HL-60 (cell line): ENCODE measurements at places on chromosomes 2 and 18.
A peak's percentile ranks its signal among the peaks of the same experiment; 100 is the strongest.

DNA sequence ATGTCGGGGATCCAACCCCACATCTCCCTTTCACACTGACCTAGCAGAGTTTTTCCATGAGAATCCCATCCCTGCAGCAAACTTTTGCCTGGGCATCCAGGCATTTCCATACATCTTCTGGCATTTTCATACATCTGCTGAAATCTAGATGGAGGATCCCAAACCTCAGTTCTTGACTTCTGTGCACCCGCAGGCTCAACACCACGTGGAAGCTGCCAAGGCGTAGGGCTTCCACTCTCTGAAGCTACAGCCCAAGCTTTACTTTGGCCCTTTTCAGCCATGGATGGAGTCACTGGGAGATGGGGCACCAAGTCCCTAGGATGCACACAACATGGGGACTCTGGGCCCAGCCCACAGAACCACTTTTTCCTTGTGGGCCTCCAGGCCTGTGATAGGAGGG, 32.2 kb upstream of the TEX51 start:
- no peak for DNase-seq

- DNase-seq = no peak
These were observed 5.2 kb upstream of the GPR55 start for GRCh38 chr2:230930149-230930780.

DNA sequence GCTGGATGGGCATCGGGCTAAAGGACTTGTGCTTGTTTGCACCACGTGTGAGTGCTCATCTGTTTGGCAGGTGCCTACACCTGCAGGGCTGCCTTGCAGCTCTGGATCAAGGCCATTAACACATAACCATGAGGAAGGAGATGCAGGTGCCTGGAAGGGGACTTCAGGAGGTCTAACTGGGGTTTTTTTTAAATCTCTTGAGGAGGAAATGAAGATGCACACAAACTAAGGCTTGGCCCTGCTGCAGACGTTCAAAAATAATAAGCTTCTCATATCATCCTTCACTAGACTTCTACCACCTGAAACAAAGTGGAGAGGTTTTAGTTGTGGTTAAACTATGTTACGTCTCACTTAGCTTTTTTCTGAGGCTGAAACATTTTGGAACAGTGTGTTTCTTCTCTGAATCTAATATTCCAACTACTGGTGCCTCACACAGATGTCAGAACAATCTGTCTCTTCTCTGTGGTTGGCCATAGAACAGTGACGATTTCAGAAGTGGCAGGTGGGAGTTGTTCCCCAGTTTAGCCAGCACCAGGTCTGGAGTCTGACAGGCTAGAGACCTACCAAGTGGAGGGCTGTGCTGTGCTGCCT, 36.5 kb downstream of the BCL2L11 start:
- no peak for DNase-seq

DNA sequence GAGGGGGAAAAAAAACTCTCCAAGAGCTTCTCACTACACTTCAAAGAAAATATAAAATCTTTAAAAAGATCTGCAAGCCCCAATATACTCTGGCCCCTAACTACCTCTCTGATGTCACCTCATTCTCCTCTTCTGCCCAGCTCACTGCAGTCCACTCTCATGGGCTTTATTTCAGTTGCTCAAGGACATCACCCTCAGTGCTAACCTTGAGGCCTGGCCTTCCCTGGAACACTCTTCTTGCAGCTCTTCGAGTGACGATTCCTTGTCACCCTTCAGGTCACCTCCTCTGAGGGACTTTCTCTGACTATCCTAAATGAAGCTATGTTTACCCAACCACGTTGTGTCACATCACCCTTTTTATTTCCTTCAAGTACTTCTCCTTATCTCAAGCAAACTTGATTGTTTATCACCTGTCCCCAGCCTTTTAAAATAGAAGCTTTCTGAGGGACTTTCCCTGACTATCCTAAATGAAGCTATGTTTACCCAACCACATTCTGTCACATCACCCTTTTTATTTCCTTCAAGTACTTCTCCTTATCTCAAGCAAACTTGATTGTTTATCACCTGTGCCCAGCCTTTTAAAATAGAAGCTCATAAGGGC, 10.4 kb downstream of the RTTN start:
- DNase-seq = no peak

GRCh38 chr2:65033178-65033577, 23.0 kb upstream of the CEP68 start:
- DNase-seq = no peak

GRCh38 chr2:47002480-47003381, 87.1 kb upstream of the MCFD2 start:
- DNase-seq = no peak

- no peak for DNase-seq
These were observed 47.4 kb downstream of the SLC35F5 start for GRCh38 chr2:113709022-113709421.

GRCh38 chr2:64455545-64455944, 1.6 kb downstream of the LGALSL start:
- DNase-seq = no peak

DNA sequence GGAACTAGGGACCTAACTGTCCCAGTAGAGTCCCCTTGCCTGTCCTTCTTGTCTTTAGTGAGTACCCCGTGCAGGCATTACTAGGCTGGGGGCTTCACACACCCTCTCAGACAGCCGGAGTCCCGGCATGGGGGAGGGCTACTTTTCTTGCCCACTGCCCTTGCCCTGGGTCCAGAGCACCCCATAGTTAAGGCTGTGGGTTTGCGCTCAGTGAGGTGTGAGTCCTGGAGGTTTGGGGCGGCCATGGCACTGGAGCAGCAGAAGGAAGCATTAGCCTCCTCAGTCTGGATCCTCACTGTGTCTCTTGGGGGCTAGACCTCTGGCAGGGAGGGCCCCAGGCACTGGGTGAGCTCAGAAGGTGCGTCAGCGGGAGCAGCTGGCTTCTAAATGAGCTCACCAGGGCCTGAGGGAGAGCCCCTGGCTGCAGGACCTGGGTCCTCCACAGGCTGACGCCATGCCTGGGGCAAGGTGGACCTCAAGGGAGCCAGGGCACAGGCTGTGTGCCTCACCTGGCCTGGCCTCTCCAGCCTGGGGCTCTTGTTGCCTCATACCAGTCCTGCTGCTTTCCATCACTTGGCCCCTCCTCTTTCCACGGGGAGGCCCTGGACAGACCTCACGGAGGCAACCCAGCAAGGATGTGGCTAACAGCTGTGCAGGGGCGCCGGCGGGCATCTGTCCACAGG, 27.4 kb downstream of the HS6ST1 start:
- no peak for DNase-seq

- DNase-seq = no peak
These were observed 862.4 kb upstream of the ACVR2A start for GRCh38 chr2:146982393-146982846.

DNA sequence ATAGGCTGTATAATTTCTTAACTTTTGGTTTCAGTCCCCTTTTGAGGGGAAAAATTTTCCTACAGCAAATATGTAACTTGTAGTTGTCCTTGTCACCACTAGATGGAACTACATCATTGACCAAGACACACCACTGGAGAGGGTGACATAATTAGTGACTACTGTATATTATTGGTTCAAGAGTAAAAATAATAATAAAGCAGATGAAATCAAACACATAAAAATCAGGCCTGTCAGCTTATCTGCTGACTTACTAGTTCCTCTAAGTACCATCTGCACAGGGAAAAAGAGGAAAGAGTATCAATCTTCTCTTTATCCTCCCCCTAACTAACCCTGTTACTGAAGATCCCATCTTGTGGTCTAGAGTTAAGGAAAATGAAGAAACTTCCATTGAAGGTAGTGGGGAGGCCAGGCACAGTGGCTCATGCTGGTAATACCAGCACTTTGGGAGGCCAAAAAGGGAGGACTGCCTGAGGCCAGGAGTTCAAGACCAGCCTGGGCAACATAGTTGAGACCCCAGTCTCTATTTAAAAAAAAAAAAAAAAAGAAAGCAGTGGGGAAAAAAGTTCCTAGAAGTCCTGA, 29.6 kb upstream of the ENOSF1 start:
- DNase-seq = peak; percentile 32

DNA sequence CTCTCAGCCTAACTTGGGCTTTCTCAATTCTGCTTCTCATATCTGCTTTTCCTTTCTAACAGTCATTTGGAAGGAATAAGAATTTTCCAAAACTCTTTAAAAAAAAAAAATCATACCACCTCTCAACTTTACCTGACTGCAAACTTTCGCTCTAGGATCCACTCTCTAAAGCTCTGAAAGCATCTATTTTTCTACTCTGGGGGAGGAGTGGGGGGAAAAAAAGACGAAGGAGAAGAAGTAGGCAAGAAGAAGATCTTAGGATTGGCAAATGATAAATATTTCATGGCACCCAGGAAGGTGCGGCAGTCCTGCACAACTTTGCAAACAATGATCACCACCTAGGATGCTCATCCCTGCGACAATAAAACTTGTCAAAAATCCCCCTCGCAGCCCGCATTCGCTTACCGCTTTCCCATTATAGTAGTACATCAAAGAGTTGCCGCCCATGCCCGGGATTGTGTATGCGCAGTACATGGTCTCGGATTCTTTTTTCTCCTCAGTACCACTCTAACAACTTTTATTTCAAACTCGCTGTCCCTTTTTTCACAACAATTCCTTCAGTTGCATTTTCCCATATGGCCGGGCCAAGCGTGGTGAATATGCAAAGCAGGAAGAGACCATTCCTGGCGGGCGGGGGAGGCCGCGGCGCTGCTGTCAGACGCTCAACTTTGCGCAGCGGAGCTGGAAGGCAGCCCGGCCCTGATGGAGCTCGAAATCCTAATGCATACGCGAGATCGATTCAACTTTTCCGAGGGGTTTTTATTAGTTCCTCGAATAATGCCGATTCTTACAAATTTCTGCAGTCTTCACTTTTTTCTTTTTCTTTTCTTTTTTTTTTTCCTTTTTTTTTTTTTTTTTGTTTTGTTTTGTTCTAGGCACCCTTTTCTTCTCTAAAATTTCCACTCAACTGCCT, 266.5 kb downstream of the TCF4 start:
- peak; percentile 58 for DNase-seq

- peak; percentile 38 for DNase-seq
These were observed 13.2 kb downstream of the TXNDC2 start for GRCh38 chr18:9898792-9899549.

DNA sequence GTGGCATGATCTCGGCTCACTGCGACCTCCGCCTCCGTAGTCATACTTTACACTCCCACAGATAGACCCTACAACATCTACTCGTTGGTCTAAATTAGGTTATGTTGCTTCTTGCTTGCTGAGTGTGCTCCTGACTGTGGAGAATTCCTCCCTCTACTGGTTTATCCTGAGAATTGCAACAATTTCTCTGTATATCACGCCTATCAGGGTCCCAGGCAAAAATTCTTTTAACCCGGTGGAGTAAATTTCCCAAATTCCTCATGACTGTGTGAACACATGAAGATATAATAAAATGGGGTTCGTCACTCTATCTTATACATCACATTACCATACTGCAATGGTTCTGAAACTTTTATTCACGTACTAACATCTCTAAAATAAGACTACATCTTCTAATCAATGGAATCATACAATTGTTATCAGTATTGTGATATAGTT, 156.7 kb downstream of the EVA1A start:
- DNase-seq = no peak

GRCh38 chr2:96783388-96783787, 22.7 kb downstream of the CNNM4 start:
- DNase-seq = no peak

GRCh38 chr2:121185571-121186074, 99.4 kb downstream of the TFCP2L1 start:
- no peak for DNase-seq

- DNase-seq = no peak
These were observed 171.1 kb downstream of the HDAC4 start for GRCh38 chr2:239229545-239230279.

DNA sequence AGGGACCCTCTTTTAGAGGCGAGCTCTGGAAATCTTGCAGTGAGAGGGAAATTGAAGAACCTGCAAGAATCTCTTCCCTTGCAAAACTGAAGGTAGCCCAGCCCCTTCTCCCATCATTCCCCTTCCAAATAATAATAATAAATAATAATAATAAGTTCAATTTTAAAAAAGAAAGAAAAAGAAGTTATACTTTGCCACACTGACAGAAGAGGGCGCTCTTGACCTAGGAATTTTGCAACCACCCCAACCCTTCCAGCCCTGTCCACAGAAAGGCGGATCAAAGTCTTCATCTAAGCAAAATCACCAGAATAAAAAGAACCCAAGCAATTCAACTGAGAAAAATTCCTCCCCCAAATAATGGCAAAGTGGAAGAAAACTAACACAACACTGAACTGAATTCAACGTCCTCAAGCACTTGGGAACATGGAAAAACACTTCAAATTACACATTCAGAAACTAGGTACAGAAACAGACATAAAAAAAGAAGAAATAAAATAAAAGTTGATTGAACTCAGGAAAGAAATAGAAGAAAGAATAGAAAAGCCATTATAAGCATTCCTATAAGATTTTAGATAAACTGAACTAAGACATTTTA, 98.9 kb upstream of the GLS start:
- DNase-seq = peak; percentile 57

DNA sequence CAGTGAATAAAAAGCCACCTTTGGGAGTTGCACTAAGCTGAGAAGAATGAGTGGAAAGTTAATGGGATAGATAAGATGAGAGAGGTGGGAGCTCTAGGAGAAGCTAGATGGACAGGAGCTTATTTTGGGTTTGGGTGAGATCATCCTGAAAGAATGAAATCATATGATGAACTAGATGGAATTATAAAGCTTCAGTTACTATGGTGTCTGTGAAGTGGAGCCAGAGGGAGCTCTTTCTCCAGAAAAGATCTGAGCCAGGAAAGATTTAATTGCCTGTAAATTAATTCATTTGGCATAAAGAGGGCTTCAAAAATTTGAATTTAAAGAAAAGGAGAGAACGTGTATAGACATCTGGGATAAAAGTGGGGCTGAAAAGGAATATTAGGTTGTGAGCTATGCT, 10.3 kb downstream of the DNAH6 start:
- no peak for DNase-seq

- DNase-seq = no peak
These were observed 57.7 kb downstream of the ZEB2 start for GRCh38 chr2:144462266-144462665.

DNA sequence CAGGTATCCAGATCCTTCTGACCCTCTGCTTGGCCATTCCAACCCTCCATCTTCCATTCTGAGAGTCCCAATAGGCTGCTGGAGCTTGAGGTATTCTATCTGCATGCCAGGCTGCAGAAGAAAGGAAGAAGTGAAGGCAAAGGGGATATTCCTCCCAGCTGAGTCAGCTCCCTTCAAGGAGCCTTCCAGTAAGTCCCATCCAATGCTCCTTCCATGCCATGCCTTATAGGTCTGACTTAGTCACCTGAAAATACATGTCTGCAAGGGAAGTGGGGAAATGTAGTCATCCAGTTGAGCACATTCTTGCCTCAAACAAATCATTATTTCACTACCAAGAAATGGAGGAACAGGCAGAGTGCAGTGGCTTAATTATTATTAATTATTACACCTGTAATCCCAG, 464.6 kb downstream of the CNTNAP5 start:
- DNase-seq = no peak
